ENCODE measurements at places on chromosomes 16 and 17. TPM values are rescaled to one million over a fixed set of nuclear protein-coding genes. Genes with fewer than 3 reads are reported as not detected.

The OR1D5 gene
- not detected for total RNA-seq

The MYH1 gene
- total RNA-seq = 0.14 TPM

The AATK gene
- total RNA-seq = 2.3 TPM

The TEX14 gene
- 0.19 TPM for total RNA-seq

The PPL gene
- total RNA-seq = 7.6 TPM

- no peak for DNase-seq
Measured at GRCh38 chr17:18084256-18084655, 3.5 kb upstream of the DRG2 start.

DNA sequence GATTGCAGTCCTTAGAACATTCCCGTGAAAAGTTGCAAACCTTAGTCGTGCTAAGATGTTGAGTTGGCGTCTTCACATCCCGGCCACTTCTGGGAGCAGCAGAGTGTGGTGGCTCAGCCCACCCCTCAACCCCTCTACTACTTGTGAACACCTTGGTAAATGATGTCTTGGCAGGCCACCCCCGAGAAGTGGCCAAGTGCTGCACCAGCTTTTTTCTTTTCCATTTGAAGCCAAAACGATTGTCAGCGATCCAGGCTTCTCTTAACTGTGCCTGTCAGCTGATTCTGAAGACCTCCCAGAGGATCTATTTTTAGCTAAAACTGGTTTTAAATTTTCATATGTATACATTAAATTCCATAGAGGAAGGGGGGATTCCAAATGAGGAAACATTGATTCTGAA is 247.5 kb downstream of the CDH13 start:
- no peak for DNase-seq

- no peak for DNase-seq
Measured at GRCh38 chr16:50692999-50693781, at the start of gene NOD2. Gene NOD2 (plus strand): TSS chr16:50693606. CDS start chr16:50699496, 5,890 bp downstream.

DNA sequence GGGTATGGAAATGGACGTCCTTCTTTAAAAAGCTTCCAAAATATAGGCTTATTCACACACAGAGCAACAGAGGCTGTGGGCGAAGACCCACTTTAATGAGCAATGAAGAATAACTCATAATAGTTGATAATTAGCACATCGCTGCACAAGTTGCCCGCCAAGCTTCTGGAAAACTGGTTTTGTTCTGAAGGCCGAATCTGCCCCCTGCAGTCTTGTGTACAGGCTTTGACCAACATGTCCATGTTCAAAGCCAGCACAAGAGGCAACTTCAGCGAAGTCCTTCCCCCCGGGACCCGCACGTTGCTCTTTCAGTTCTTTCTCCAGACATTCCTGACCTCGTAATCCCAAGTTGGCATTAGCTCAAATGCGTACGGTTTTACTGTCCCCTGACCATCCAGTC is 73.3 kb downstream of the IRX5 start:
- DNase-seq = no peak

- no peak for DNase-seq
Measured at GRCh38 chr16:50954469-50954868, 196.6 kb downstream of the SALL1 start.

- DNase-seq = no peak
Measured at GRCh38 chr16:83586036-83586435, 221.7 kb upstream of the HSBP1 start.

GRCh38 chr17:27430882-27431491 is 25.3 kb upstream of the KSR1 start:
- peak; percentile 28 for DNase-seq

DNA sequence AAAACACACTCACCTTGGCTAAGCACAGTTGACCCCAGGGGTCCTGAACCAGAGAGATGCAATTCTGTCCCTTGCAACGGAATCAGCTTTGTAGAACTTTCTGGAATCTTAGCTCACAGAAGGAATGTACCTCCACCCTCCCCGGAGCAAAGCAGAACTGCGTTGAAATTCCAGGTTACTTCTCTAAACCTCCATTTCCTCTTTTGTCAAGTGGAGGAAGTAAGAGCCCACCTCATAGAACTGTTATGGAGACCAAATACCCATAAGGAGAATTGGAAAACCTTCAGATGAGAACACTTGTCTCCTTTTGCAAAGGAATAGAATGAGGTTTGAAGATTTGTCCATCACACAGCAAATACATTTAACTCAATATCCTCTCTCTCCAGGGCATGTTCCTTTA is 86.6 kb upstream of the RBBP6 start:
- DNase-seq = no peak

DNA sequence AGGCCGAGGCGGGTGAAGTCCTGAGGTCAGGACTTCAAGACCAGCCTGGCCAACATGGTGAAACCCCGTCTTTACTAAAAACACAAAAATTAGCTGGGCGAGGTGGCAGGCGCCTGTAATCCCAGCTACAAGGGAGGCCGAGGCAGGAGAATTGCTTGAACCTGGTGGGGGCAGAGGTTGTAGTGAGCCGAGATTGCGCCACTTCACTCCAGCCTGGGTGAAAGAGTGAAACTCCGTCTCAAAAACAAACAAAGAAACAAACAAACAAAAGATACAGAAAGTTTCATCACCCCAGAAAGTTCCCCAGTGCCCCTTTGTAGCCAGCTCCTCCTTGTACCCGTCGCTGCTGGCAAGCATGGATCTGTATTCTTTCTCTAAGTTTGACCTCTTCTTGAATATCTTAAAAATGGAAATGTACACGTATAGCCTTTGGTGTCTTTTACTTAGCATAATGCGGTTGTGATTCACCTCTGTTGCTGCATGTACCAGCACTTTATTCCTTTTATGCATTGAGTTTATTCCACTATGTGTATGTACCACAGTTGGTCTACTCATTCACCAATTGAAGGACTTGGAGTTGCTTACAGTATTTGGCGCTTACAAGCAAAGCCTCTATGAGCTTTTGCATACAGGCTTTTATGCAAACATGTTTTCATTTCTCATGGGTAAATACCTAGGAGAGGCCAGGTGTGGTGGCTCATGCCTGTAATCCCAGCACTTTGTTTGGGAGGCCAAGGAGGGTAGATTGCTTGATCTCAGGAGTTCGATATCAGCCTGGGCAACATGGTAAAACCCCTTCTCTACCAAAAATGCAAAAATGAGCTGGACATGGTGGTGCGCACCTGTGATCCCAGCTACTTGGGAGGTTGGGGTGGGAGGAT is 87.5 kb upstream of the CLEC18A start:
- DNase-seq = no peak

Measured in left ventricle myocardium inferior (tissue), 1 donor.